RPMI8226 (cell line): ENCODE measurements at places on chromosomes 5 and 9.
A peak's percentile ranks its signal among the peaks of the same experiment; 100 is the strongest.

GRCh38 chr9:134224127-134224526 is 59.8 kb upstream of the RNU6ATAC start:
- DNase-seq: no peak

GRCh38 chr5:101288633-101289032 is 385.6 kb upstream of the ST8SIA4 start:
- peak; percentile 4 for DNase-seq

DNA sequence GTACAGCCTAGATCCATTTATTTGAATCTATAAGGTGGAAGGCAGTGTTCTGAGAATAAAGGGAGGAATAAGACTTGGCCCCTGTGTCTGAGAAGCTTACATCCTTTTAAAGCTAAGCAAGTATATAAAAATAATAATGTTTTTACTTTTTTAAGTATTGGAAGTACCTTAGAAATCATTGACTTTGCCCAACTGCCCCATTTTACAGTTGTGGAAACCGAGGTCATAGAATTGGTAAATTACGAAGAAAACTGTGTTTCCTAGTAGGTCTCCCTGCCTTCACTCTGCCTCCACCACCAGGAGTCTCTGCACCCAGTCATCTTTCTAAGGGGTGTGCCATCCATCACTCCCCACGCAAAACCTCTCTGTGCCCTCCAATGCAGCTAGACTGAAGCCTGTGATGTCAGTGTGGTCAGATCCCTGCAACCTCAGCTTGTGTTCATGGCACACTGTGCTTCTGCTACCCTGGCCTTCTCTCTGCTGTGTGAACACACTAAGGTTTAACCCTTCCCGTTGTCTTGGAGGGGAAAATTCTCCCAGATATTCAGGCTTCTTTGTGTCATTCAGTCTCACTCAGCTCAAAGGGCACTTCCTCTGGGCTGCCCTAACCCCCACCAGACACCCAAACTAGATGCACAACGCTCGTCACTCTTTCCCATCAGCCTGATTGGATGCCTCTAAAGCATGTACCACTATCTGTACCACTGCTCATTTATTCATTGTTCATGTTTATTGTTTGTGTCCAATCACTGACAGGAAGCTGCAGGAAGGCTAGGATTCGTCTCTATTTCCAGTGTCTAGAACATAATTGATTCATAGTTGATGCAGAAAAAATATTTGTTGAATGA is 18.2 kb downstream of the ADRB2 start:
- DNase-seq: no peak

DNA sequence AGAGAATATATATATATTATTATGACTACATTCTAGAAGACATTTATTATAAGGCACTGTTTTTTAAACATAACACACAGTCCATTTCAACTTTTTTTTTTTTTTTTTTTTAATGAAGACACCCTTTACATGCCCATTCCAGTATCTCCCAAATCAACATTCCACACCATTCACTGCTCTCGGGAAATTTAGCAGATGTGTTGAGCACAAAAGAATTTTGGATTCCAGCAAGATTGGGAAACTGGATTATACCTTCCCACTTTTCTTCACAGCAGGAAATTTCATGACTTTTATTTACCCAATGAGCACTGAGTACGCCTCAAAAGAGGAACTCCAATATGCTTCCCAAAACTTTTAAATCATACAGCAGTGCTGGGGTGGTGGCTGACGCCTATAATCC is 333.6 kb upstream of the DAB2 start:
- DNase-seq: no peak

- DNase-seq: no peak
Observed at GRCh38 chr5:87404359-87404758, 8.4 kb downstream of the CCNH start.

DNA sequence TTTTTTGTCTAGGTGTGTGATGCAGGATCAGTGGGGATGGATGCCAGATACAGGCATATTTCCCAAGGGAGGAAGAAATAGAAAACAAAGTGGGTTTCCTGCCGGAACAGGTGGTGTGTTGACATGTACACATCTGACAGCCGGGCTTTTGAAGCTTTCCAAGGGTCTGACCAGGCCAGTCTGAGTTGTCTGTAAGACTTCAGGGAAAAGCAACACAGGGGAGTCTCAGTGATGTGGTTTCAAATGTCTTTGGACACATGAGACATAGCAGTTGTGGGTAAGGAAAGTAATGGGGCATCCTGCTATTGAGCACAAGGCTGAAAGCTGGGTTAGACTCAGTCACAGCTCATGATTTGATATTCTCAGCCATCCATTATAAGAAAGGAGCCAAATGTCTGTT is 274.9 kb downstream of the PIK3R1 start:
- no peak for DNase-seq

DNA sequence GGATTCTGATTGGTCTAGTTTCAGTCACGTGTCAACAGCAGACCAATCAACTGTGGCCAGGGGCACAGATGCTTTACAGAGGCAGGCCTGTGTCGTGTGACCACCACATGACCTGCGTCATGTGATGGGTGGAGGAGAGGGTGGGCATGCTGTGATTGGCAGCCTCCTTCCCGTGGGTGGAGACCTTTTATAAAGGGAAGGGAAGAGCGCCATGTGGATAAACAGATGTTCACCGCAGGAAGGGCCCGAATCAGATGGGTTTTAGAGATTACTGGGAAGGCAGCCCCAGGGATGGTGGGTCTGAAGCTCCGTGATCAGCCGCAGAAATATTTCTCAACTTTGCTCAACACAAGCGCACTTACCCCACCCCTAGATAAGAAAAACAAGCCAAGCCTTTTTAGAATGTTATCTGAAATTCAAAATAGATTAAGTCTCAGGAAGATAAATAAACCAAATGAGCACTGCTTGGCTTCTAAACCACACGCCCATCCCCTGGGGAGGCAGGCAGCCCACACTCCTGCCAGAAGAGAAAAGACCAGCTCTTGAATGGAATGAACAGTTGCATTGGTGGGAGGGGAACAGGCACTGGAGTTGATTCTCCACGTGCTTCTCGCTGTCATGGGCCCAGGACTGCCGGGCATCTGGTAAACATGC is 43.6 kb downstream of the ROPN1L start:
- no peak for DNase-seq

GRCh38 chr9:120158221-120158620 is 421.7 kb downstream of the CDK5RAP2 start:
- no peak for DNase-seq

DNA sequence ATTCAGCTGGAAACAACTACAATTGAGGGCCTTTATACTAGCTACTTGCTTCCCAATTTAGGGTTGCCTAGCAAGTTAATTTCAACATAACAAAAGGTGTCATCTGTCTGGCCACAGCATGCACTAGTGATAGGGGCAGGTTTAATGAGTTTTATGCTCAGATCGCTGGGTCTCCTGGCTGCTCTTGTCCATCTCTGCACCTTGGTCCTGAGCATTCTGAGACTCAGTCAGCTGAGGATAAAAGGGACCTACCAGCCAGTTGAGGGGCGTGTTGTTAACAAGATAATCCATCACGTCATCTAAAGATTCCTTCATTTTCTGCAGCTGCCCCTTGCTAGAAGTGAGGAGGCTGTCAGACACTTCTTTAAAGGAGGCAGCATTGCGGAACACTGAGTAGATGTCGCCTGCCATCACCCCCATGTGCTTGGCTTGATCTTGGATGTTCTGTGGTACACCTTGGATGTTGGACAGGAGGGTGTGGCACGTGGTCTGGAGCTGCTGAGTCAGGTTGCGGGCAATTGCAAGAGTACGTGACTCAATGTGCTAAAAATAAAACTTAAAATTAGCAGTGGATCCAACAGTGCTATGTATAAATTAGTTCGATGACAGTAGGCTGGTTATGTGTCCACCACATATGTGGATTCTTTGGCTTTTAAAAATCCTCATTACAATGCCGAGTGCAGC is 11.0 kb downstream of the PLIN2 start:
- DNase-seq: no peak

DNA sequence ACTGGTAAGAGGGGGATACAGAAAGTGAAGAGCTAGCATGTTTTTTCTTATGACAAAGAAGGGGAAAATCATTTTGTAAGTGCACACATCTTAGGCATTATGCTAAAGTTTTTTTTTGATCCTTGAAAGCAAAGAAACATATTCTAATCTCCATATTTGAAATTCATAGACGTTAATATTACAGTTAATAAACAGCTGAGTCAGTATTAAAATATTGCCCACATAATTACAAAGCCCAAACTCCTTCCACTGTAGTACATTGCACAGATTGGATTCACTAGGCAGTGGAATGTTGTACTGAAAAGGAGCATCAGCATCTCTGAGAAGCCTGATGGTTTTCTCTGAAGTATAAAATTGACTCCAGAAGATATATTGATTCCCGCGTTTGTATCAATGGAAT is 122.6 kb downstream of the ISOC1 start:
- DNase-seq: no peak

GRCh38 chr5:91092859-91093783 is 290.0 kb downstream of the ARRDC3 start:
- DNase-seq: no peak

- DNase-seq: peak; percentile 39
Observed at GRCh38 chr9:125646621-125647100, 60.3 kb downstream of the MAPKAP1 start.

GRCh38 chr9:111953444-111953843 is 56.8 kb downstream of the UGCG start:
- no peak for DNase-seq

DNA sequence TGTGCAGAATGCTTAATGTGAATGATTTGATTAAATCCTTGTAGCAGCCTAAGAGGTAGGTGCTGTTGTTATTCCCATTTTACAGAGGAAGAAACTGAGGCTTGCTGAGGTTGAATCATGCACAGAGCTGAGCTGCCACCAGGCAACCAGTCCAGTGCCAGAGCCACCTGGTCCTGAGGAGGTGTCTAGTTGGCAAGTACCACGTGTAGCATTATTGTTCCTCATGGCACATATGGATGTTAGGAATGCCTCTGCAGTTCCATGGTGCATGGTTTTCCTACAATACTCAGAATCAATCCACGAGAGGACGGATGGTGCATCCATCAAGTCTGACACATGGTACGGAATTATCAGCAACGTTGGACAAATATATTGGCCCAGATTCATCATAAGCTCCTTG is 8.9 kb downstream of the UBE2QL1 start:
- DNase-seq: no peak

DNA sequence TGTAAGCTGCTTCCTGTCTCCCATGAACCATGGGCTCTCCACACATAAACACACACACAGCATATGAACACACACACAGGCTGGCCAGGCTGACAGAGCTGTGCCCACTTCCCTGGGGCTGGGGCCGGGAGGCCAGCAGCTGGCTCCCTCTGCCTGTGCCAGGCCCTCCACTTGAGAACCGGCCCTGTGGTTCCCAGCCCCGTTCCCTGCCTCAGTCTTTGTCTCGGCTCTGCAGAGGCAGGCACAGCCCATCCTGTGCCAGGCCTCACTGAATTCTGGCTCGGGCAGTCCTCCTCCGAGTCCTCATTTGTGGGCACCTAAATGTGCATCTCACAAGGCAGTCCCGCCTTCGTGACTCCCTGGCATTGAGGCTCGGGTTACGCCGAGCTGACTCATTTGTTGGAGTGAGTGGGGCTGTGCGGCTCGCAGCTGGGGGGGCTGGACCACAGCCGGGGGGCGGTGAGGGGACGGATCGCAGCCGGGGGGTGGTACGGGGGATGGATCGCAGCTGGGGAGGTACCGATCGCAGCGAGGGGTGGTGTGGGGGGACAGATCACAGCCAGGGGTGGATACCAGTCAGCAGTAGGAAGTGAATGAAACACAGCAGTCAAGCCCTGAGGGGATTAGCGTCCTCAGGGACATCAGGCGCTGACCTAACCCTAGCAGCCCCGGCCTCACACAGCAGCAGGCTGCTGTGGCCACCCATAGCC is 72.3 kb downstream of the PSMB7 start:
- no peak for DNase-seq

DNA sequence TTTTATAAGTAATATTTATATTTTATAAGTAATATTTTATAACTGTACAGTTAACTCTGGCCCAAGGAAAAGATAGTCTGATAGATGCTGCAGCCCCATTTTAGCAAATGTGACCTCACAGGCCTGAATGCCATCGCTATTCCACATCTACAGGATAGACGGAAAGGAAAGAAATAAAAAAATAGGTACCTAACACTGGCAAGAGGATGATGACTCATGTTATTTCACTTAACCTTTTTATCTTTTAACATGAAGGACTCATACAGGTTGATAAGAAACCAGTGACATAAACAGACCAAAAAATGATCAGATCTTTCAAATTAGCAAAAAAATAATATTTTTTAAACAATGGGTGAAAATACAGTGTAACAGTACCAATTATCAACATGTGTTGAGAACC is 2.7 kb downstream of the CD274 start:
- no peak for DNase-seq

DNA sequence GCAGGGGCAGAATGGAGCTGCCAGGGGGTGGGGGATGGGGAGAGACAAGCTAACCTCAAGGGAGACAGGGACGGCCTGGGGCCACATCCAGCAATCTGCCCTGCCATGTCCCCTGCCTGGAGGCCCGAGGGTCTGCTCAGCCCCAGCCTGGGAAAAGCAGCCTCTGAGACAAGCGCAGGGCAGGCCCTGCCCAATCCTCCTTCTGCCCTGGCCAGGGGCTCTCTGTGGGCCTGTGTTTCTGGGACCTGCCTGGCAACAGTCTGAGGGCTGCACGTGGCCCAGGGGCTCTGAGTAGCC is 13.9 kb upstream of the QSOX2 start:
- no peak for DNase-seq

- DNase-seq: no peak
Observed at GRCh38 chr5:174528821-174529544, 195.4 kb upstream of the MSX2 start.

GRCh38 chr5:107021575-107021974 is 649.2 kb downstream of the EFNA5 start:
- no peak for DNase-seq

DNA sequence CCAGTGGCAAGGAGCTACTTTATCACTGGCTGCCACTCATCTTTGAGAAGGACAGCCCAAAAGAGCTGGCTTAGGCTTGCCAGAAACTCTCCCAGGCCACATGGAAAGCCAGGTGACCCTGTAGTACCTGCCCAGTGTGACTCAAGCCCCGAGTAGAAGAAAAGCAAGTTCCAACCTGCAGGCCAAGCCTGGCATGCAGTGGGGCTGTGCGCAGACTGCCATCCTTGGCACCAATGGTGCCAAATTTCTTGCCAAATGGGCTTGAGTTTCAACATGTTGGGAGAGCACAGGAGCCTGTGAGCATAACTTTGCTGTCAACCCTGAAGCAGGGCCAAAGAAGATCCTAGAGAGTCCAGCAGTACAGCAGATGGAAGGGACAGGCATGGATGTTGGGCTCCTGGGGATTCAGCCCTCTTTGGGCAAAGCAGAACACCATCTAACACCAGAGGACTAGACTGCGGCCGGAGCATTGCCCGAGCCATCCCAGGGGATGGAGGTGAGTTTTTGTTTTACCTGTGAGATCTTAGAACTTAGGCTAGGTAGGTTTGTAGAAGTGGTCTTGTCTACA is 27.3 kb upstream of the SHB start:
- no peak for DNase-seq

GRCh38 chr5:97998941-97999340 is 774.5 kb upstream of the RGMB start:
- DNase-seq: no peak

DNA sequence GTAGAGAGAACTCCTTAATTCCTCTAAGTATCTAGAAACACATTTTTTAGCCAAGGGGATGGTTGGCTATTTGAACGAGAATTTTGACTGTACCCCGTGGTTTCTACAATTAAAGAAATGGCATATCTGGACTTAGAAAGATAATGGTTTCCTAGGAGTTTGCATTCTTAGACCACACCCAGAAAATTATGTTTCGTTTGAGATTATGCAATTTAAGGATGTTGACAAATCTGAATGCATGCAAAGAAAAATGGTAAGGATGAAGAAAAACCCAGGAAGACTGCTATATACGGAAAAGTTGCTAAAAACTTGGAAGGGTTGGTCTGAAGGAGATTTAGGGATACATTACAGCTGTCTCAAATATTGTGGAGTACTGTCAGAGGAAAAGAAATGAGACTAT is 538.5 kb upstream of the WWC1 start:
- DNase-seq: no peak
